PC-9 (cell line): ENCODE measurements at places on chromosomes 2 and 18. TPM values are rescaled to one million over a fixed set of nuclear protein-coding genes. Genes with fewer than 3 reads are reported as not detected.

DNA sequence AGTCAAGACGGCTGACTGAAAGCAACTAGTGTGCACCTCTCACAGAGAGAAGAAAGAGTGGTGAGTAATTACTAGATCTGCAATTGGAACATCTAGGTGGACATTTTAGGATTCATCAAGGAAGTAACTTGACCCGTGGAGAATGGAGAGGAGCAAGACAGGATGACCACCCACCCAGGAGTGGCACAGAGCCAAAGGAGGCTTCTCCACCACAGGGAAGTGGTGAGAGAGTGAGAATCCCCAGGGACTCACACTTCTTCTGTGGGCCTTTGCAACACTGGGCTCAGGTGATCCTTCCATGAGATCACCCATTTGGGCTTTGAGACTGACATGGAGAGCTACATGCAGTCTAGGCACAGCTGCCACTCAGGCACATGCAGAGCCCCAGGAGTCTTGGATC lies 132.8 kb upstream of the GALNT5 start:
- no peak overlapping the region for H3K27ac ChIP-seq
- no peak overlapping the region for H3K4me3 ChIP-seq
- no peaks in the 10 kb centered on the region for H3K36me3 ChIP-seq

DNA sequence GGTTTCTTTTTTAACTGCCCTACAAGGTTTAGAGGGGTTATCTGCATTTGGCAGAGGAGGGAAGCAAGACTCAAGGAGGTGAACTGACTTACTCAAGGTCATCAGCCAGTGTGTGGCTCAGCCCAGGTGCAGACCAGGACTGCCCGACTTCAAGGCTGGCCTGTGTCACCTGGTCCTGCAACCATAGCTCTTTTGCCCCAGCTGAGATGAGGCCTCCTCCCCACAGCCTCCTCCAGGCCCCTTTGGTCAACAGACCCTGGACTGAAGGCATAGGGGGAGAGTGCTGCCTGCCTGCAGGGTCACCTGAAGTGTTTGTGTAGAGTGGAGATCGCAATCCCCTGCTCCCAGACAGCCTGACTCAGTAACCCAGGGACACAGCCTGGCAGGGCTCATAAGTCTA lies 168.5 kb upstream of the GLI2 start:
- no peak for DNase-seq
- no peak overlapping the region for H3K27ac ChIP-seq
- peaks cover 5% of the 10 kb centered on the region; the same call in 1 of the 2 replicates for H3K27me3 ChIP-seq

GRCh38 chr2:228763379-228763981 lies 507.6 kb downstream of the PID1 start:
- DNase-seq = no peak
- no peaks in the 10 kb centered on the region for H3K27me3 ChIP-seq
- H3K4me1 ChIP-seq = no peaks in the 10 kb centered on the region
- no peaks in the 10 kb centered on the region for H3K36me3 ChIP-seq

- H3K36me3 ChIP-seq = no peaks in the 10 kb centered on the region
- no peak for DNase-seq
- no peaks in the 10 kb centered on the region for H3K4me1 ChIP-seq
- H3K27ac ChIP-seq = no peak overlapping the region
Measured at GRCh38 chr18:67483237-67483636, 33.3 kb downstream of the DSEL start.

GRCh38 chr2:71948781-71949536 lies 198.7 kb downstream of the CYP26B1 start:
- H3K4me1 ChIP-seq = peaks cover 57% of the 10 kb centered on the region
- DNase-seq = no peak
- H3K27ac ChIP-seq = no peak overlapping the region
- no peaks in the 10 kb centered on the region for H3K36me3 ChIP-seq
- H3K4me3 ChIP-seq = no peak overlapping the region
- H3K27me3 ChIP-seq = no peaks in the 10 kb centered on the region

DNA sequence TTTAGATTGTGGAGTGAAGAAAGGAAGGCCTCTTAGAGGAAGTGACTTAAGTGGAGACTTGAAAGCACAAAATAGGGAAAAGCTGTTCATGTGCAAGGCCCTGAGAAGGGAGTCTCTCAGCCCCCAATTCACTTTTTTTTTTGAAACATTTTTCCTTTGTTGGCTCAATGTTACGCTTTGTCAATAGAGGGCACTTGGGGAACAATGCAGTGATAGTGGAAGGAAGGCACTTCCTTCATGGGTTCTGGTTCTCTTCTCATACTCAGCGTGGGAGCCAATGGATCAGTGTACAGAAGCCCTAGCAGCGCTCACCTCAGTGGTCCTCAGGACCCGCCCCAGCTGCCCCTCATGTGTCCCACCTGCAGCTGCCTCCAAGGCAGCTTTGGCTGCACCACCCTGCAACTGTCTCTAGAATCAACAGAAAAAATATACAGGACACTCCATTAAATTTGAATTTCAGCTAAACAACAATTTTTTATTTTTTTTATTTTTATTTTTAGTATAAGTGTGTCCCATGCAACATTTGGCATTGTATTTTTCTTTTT lies 8.6 kb upstream of the C2orf42 start:
- H3K27ac ChIP-seq = no peak overlapping the region
- H3K36me3 ChIP-seq = no peaks in the 10 kb centered on the region
- DNase-seq = no peak
- no peak overlapping the region for H3K4me3 ChIP-seq
- H3K27me3 ChIP-seq = no peaks in the 10 kb centered on the region
- no peaks in the 10 kb centered on the region for H3K4me1 ChIP-seq

DNA sequence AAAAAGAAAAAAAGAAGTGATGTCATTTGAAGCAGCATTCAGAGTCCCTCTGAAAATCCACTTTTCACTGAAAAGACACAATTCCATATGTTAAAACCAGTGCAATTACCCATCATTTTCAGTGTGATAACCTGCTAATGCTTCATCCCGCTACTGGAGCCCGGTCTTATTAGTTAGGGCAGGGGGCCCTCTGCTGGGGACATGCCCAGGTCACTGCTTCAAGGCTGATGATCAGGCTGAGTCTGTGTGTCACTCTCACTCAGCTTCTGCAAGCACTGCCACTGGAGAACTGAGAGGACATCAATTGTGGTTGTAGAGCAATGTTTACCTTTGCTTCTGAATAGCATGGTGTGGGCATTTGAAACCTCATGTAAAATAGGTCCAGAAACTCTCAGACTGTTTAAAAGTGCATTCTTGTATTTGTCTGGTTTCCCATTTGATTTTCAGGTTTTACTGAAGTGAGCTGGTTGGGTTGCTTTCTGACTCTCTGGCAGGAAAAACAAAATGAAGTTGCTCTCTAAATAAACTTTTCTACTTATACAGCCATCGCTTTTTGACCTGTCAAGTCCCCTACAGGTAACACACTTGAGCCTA lies 49.2 kb upstream of the NXPH2 start:
- peaks cover 20% of the 10 kb centered on the region; the same call in 1 of the 2 replicates for H3K4me1 ChIP-seq

- no peak overlapping the region for H3K4me3 ChIP-seq
- no peak for DNase-seq
- no peaks in the 10 kb centered on the region for H3K4me1 ChIP-seq
- no peaks in the 10 kb centered on the region for H3K27me3 ChIP-seq
- H3K27ac ChIP-seq = no peak overlapping the region
Measured at GRCh38 chr2:118554616-118555015, 292.8 kb downstream of the EN1 start.

DNA sequence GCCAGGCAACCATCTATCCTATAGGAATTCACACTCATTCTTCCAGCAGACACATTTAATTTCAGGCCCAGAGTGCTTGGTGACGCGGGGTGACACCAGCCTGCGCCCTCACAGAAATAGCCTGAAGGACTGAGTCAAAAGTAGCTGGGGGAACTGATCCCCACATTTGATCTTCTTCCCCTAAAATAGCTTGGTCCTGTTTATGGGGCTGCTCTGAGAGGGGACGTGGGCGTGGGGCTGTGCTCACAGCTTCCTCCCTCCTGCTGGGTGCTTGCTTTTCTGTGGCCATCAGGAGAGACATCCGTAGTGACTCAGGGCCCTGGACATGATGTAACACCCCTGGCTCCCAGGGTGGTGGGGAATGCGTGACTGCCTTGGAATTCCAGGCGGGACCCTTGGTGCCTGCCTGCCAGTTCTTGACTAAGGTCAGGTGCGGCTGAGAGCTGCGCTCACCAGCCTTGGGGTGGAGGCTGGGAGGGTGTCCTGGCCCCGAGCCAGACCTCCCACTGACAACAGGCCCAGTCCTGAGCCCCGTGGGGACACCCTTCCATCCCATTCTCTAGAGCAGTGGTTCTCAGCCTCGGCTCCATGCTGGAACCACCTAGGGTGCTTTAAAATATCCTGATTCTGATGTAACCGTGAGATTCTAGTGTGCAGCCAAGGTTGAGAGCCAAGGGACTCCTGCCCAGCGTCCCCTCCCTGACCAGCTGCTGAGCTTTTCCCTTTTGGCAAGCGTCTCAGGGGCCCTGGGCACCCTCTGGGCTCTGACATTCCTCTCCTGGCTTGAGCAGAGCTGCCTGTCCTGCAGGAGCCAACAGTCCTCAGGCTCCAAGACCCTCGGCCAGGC lies 47.4 kb upstream of the SMAD7 start:
- peaks cover 60% of the 10 kb centered on the region for H3K4me1 ChIP-seq
- peak overlapping the region; percentile 32; the same call in 1 of the 2 replicates for H3K4me3 ChIP-seq
- H3K36me3 ChIP-seq = no peaks in the 10 kb centered on the region
- no peaks in the 10 kb centered on the region for H3K27me3 ChIP-seq
- DNase-seq = peak; percentile 91

- no peak overlapping the region for H3K27ac ChIP-seq
- no peaks in the 10 kb centered on the region for H3K27me3 ChIP-seq
- no peaks in the 10 kb centered on the region for H3K4me1 ChIP-seq
- no peak overlapping the region for H3K4me3 ChIP-seq
- DNase-seq = no peak
- no peaks in the 10 kb centered on the region for H3K36me3 ChIP-seq
Measured at GRCh38 chr2:221210686-221211085, 361.4 kb downstream of the EPHA4 start.

DNA sequence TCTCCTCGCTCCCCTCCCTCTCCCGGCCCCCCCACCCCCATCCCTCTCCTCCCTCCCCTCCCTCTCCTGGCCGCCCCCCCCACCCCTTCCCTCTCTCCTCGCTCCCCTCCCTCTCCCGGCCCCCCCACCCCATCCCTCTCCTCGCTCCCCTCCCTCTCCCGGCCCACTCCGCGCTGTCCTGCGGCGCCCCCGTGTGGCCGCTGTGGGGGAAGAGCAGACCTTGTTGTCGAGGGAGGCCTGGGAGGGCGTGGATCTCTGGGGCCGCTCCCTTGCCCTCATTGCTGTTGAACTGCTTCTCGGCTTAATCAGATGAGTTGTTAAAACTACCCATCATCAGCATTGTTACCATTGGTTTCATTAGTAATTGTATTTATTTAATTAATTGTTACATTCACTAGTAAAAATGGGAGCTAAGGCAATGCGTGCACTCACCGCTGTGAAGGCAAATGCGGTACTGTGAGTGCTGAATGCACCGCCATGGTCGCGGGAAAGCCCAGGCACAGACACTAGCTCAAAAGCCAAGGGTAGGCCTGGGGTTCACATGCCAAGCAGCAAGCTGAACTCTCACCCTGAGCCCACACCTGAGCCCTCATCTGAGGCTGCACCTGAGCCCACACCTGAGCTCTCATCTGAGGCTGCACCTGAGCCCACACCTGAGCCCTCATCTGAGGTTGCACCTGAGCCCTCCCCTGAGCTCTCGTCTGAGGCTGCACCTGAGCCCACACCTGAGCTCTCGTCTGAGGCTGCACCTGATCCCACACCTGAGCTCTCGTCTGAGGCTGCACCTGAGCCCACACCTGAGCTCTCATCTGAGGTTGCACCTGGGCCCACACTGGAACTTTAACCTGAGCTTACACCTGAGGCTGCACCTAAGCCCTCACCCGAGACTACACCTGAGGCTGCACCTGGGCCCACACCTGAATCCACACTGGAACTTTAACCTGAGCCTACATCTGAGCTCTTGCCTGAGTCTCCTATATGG lies 8.8 kb downstream of the RTP5 start:
- H3K4me1 ChIP-seq = peaks cover 5% of the 10 kb centered on the region
- no peak for DNase-seq
- H3K27ac ChIP-seq = no peak overlapping the region
- H3K4me3 ChIP-seq = no peak overlapping the region
- H3K36me3 ChIP-seq = no peaks in the 10 kb centered on the region

DNA sequence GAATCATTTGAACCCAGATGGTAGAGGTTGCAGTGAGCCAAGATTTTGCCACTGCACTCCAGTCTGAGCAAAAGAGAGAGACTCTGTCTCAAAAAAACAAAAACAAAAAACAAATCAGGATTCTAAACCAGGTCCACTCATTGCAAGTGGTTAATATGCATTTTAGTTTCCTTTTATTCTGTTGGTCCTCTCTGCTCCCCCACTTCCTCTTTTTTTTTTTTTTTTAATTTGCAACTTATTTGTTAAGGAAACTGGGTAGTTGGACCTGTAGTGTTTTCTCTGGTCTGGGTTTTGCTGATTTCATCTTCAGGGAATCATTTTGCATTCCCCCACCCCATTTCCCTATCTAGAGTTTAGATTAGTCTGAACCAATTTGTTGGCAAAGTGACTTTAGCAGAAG lies 14.0 kb downstream of the FER1L5 start:
- H3K27ac ChIP-seq = no peak overlapping the region
- no peaks in the 10 kb centered on the region for H3K36me3 ChIP-seq
- DNase-seq = no peak
- H3K27me3 ChIP-seq = no peaks in the 10 kb centered on the region
- H3K4me1 ChIP-seq = no peaks in the 10 kb centered on the region

GRCh38 chr2:12890481-12890991 lies 173.8 kb downstream of the TRIB2 start:
- no peaks in the 10 kb centered on the region for H3K36me3 ChIP-seq
- no peak for DNase-seq
- no peaks in the 10 kb centered on the region for H3K27me3 ChIP-seq
- H3K4me1 ChIP-seq = peaks cover 15% of the 10 kb centered on the region

DNA sequence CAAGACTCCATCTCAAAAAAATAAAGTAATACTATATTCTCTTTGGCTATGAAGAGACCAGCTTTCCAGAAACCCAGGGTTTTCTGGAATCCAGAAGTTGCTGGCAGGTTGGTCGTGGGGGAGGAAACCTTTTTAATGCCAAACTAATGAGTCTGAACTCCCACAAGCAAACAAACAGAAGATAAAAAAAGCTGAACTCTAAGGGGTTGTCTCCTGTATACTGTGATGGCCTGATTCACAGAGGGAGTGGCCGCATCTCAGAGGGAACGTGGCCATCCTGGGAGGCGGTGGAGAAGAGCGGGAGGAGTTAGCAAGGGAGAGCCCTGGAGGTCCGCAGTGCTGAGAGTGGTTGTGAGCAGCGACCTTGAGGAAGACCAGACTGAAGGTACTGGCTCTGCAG lies 36.1 kb downstream of the LIMS1 start:
- H3K4me1 ChIP-seq = peaks cover 6% of the 10 kb centered on the region; the same call in 1 of the 2 replicates
- H3K27ac ChIP-seq = no peak overlapping the region
- no peak for DNase-seq
- no peak overlapping the region for H3K4me3 ChIP-seq

Gene ZNF892
- 2.8 and 3.1 TPM in 2 replicates for total RNA-seq

Gene DLGAP1
- total RNA-seq = 0.13 TPM in 1 of 2 replicates, not detected in the other

Gene SPP2
- not detected in 2 replicates for total RNA-seq

Gene CFAP53
- 1.9 and 2.1 TPM in 2 replicates for total RNA-seq

Gene COL6A3
- total RNA-seq = 0.57 and 0.75 TPM in 2 replicates
